ENCODE measurements at places on chromosomes 2 and 18.
A peak's percentile ranks its signal among the peaks of the same experiment; 100 is the strongest.

- no peak for DNase-seq
Observed at GRCh38 chr2:235011929-235012631, 60.3 kb downstream of the SH3BP4 start.

GRCh38 chr18:43605224-43605623 lies 327.9 kb upstream of the SYT4 start:
- no peak for DNase-seq

- no peak for DNase-seq
Observed at GRCh38 chr2:240501531-240501991, 56.2 kb downstream of the ANKMY1 start.

DNA sequence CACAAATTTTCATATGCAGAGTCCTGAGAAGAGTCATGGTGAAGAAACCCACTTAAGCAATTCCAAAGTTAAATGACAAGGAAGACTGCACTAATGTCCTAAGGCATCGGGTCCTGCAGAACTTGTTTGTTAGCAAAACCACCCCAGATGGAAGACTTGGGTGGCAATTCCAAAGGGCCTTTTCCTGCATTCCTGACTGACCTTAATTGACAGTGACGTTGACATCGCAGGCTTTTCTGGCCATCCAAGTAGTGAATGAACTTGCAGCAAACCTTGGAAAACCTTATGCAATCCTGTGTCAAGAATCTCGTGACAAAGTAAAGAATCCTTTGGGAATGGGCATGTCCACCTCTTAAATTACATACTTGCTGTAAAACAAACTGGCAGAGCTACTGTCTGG lies 112.5 kb upstream of the SH3BP4 start:
- DNase-seq, result no peak

DNA sequence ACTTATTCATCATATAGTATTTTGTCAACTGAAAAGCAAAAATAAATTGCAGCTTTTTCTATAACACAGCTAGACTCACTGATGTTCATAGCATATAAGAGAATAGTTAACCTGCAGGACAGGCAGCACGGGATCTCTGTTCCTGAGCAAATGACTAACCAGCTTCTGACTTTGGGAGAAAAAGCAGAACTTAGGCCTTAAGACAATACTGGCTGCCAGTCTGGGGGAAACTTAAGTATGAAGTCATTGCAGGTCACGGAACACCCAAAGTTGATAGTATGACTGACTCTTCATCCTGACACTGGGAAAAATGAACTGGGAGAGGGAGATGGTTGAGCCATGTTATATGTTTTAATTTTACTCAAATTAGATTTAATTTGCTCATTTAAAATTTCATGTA lies 113.0 kb downstream of the DPP4 start:
- DNase-seq, result no peak

GRCh38 chr2:152298754-152299153 lies 36.2 kb upstream of the FMNL2 start:
- DNase-seq, result no peak

DNA sequence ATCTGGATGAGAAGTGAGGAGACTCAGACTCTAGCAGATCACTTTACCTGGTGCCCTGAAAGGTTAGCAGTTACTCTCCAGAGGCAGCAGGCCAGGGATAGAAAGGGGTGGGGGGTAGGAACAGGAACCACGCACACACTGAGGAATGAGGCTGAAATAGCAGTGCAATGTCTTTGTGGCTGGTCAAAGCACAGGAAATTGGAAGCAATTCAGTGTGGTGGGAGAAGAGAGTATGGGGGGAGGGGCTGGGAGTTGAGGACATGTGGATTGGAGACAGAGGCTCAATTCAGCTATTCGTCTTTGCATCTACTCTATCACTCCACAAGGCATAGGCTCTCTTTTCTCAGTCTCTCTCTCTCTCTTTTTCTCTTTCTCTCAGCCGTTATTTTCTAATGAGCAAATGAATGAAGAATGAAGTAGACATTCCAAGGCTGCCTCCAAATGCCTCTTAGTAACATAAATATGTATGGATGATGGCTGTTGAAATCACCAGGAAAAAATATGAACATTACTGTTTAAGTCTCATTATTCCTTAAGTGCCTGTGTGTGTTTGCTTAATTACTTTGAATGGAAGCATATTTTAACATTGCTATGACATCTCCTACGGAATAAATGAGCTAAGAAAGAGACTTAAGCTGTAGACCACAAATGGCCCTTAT lies 979.4 kb downstream of the TSN start:
- DNase-seq, result no peak

DNA sequence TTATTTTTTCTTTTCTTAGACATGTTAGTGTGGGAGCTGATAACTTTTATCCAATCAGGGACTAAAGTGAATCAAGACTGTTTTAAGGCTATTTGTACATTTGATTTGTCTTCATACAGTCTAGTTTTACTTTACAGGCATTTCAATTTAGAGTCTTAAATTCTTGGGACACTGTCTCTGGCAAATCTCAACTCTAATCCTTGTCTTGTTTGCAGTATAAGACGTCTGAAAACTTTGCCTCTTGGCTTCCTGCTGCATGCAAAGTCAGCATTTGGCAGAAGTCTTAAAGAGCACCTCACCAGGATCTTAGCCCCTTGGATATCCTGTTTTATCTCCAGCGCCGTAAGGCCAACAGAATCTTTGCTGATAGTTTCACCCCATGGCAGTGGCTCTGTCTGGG lies 30.3 kb downstream of the SPOPL start:
- no peak for DNase-seq

DNA sequence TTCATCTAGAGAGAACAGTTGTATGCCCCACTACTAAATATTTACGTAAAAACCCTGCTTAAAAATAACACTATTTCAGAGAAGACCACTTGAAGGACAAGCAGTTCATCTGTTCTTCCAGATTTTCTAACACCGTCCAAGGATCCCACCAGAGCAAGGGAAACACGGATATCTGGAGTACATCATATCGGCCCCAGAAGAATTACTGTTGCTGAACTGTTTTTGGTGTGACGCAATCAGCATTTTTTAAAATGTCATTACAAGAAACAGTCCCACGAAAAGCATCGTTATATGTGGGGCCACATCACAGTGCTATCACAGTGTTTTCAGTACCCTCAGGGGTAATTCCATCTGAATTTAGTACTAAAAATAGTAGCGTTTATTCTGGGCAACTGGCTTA lies 134.5 kb upstream of the PKDCC start:
- DNase-seq, result no peak

GRCh38 chr2:121147766-121148165 lies 137.2 kb downstream of the TFCP2L1 start:
- no peak for DNase-seq

- DNase-seq, result no peak
Observed at GRCh38 chr2:98058191-98058975, 28.6 kb upstream of the VWA3B start.

DNA sequence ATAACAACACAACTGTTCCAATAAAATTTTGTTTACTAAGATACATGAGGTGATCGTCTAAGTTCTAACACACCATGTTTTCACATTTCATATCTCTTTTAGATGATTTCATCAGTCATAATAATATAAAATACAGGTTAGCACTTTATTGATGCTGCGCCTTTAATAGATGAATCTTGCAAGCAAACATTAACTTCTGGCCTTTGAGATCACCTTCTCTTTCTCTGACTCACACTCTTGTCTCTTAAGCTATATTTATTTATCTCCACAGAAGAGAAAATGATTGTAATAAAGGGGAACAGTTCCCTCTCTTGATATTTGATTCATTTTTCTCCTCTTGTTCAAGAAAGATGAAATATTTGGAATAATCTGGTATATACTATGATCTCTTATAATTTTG lies 603.3 kb upstream of the POU3F3 start:
- no peak for DNase-seq

- DNase-seq, result no peak
Observed at GRCh38 chr2:168363347-168364092, 92.6 kb upstream of the CERS6 start.

DNA sequence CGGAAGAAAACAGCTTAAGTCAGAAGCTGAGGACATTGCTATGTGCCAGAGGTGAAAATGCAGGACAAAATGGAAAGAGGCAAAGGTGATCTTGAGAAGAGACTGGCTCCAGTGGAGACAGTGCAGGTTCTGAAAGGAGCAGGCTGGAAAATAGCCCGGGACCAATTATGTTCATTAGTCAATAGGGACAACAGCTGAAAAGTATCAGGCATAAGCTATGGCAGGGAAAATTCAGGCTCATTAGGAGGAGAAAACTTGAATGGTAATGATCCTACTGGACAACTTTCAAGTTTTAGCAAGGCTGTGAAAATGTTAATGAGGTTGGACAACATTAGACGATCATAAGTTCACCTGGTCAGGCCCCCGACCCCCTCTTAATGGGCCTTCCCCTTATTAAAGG lies 60.2 kb downstream of the GALNT14 start:
- no peak for DNase-seq

DNA sequence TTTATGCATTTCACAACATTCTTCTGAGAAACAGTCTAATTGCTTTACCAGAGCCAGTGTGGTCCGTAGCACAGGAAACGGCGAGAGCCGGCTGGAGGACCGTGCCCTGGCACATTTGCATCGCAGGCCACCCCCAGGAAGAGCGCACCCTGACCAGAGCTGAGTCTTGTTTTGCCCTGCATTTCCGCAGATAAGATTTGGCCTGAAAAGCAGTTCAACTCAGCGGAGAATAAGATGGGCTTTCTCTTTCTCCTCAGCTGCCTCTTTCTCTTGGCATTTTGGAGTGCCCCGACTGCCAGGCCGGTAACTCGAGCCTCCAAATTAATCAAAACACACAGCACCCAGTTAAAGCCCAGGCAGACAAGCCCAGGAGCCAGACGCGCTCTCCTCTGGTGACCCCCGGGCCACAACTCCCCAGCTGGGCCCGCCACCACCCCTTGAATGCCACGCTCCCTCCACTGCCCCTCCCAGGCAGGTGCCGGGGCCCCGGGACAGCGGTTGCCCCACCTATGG lies 464 bp downstream of the COL4A4 start:
- DNase-seq, result peak; percentile 21

- no peak for DNase-seq
Observed at GRCh38 chr2:46652514-46653170, 173.3 kb downstream of the TMEM247 start.

DNA sequence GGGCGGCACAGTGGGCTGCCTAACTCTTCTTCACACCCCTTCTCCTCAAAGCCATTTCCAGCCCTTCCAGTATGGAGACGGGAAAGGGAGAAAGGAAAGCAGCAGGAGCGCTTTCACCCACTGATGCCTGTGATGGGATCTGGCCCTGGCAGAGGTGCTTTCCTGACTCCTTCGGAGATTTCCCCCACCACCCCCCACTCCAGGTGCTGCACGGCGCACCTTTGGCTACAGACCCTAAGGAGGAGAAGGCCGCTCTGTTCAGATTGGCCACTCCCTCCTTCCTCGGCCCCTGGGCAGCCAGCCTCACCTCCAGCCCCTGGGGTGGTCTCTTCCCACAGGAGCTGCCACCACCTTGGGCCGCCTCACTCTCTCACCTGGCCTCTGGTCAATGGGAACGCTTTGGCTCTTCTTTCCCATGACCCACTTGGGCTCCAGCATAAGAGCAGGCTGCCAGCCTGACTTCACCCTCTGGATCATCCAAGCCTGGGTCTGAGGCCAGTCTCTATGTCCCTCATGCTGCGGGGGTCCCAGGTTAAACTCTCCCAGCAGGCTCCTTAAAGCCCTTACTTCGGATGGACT lies 18.4 kb upstream of the MAL start:
- DNase-seq, result no peak

DNA sequence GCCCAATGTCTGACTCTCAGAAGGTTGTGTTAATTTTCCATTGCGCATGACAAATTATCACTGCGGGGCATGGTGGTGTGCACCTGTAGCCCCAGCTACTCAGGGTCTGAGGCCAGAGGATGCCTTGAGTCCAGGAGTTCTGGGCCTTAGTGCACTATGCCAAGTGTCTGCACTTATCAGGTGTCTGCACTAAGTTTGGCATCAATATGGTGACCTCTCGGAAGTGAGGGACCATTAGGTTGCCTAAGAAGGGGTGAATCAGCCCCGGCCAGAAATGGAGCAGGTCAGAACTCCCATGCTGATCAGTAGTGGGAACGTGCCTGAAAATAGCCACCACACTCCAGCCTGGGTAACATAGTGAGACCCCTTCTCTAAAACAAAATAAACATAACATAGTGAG lies 61.7 kb upstream of the ZNF532 start:
- no peak for DNase-seq

DNA sequence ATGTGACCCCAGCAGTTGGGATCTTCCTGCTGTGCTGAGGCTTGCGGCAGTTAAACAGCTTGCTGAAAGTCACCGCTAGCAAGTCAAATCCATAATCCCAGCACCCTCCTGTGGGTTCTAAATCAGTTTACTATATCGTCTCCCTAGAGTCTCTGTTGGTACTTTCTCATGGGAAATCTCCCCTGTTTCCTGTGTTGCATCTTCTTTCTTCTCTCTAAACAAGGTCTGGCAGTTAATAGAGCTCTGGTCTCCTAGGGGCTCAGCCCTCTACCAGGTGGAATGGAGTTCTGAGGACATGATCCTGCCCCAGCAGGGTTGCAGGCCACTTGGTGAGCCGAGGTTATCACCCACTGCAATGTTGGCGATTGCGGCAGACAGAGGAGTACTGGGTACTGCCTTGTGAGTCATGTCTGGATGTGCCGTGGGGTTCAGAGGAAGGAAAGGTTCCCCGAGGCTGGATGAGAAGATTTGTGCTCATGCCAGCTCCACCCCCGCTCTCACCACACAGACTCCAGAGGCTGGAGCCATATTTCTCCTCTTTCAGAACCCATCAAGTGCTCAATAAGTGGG lies 59.4 kb upstream of the SIX2 start:
- no peak for DNase-seq

DNA sequence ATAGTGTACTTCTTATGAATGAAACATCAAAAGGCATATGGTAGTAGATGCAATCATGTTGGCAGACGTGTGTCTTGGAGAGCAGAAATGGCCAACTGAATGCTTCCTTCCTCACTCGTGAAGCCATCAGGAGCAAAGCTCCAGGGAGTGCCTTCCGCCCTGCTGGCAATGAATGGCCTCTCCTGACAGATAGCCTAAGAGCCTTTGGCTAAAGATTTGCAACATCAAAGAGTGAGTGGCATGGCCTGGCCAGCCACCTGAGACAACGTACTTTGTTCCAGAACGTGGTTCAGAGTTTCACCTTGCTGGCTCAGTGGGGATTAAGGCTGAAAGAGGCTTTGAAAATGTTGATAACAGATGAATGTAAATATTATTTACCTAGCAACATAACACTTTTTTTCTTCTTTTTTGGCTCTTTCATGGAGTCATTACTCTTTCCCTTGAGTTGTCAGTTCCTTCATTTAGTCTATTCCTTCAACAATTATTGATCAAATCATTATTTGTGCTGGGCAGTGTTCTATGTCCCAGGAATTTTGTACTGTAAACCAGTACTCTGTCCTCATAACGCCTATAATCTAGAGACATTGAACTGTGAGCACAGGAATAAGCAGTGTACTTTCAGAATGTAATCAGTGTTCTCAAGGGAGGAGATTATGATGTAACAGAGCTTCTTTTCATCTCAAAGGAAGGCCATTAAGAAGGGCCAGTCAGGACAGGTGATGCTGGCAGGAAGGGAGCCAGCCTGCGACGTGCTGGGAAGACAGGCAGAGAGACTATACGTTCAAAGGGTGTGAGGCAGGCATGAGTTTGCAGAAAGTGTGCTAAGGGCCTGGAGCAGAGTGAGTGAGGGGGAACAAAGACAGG lies 59.4 kb upstream of the SH3RF3 start:
- no peak for DNase-seq

GRCh38 chr18:55488473-55488872 lies 99.5 kb downstream of the TCF4 start:
- DNase-seq, result no peak

- peak; percentile 22 for DNase-seq
Observed at GRCh38 chr2:159933727-159934049, 128.7 kb downstream of the PLA2R1 start.

GRCh38 chr2:241041589-241042158 lies 43.3 kb downstream of the SNED1 start:
- DNase-seq, result peak; percentile 74
